ENCODE measurements at places on chromosomes 2 and 18. TPM values are rescaled to one million over a fixed set of nuclear protein-coding genes. Genes with fewer than 3 reads are reported as not detected.

Gene SDC1
- total RNA-seq: 0.16 TPM

GRCh38 chr18:3262234-3263131 is 550 bp downstream of the MYL12B start:
- H3K4me1 ChIP-seq: peaks cover 77% of the 10 kb centered on the region
- peak overlapping the region; percentile 90 for H3K4me3 ChIP-seq
- peak overlapping the region; percentile 99 for H3K27ac ChIP-seq
- H3K27me3 ChIP-seq: no peaks in the 10 kb centered on the region
- H3K36me3 ChIP-seq: peaks cover 6% of the 10 kb centered on the region

GRCh38 chr2:69376403-69376802 is 10.6 kb downstream of the GFPT1 start:
- no peak overlapping the region for H3K27ac ChIP-seq
- no peak overlapping the region for H3K4me3 ChIP-seq
- no peaks in the 10 kb centered on the region for H3K27me3 ChIP-seq
- peaks cover 29% of the 10 kb centered on the region for H3K4me1 ChIP-seq
- DNase-seq: no peak

- peak overlapping the region; percentile 54 for H3K4me3 ChIP-seq
- H3K27ac ChIP-seq: peak overlapping the region; percentile 6
- no peaks in the 10 kb centered on the region for H3K36me3 ChIP-seq
Observed at GRCh38 chr2:147364597-147364996, 480.2 kb upstream of the ACVR2A start.

Gene PSMA8
- total RNA-seq: 0.81 TPM

Gene YIPF4
- 57.7 TPM for total RNA-seq

- no peaks in the 10 kb centered on the region for H3K36me3 ChIP-seq
- no peak overlapping the region for H3K4me3 ChIP-seq
- no peak for DNase-seq
- no peak overlapping the region for H3K27ac ChIP-seq
- peaks cover 26% of the 10 kb centered on the region for H3K27me3 ChIP-seq
Observed at GRCh38 chr2:60500861-60501260, 52.6 kb downstream of the BCL11A start.

Gene CCDC85A
- not detected for total RNA-seq

GRCh38 chr18:63820694-63821093 is 45.5 kb downstream of the SERPINB7 start:
- no peak for DNase-seq
- peaks cover 27% of the 10 kb centered on the region for H3K27me3 ChIP-seq
- H3K4me3 ChIP-seq: no peak overlapping the region
- H3K36me3 ChIP-seq: peaks cover 3% of the 10 kb centered on the region
- H3K4me1 ChIP-seq: no peaks in the 10 kb centered on the region
- no peak overlapping the region for H3K27ac ChIP-seq

DNA sequence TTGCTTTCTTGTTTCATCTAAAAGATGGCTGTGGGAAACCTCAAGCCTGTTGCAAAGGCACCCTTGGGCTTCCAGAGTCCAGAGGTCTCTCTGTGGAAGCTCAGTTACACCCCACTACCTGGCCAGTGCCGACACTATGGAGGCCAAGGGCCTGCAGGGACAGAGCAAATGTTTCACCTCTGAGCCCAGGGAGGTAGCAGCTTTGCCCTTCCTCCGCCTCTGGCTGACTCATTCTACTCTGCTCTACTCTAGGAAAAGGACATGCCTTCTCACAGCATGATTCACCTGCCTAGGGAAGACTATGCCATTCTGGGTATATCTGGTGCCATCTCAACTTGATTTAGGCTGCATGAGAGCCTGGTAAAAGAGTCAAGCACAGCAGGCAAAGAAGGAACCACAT is 12.2 kb downstream of the MYOM1 start:
- H3K4me3 ChIP-seq: no peak overlapping the region
- no peak overlapping the region for H3K27ac ChIP-seq
- H3K4me1 ChIP-seq: peaks cover 18% of the 10 kb centered on the region
- H3K36me3 ChIP-seq: peaks cover 5% of the 10 kb centered on the region
- no peak for DNase-seq

DNA sequence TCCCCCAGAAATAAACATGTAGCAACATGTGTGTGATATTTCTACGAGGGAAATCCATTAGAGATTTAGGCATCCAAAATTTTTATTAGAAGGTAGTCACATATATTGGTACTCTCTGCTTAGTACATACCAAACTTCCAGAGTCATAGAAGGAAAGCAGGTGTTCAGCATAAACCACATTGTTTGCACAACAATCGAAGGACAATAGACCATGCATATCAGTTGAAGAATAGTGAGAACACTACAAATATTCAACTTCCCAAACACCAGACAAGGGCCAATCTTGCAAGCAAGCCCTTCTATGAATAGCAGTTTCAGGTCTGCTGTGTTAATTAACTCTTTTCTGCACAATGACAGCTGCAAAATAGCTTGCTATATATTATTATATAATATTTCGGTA is 702.2 kb downstream of the ERBB4 start:
- no peak for DNase-seq
- no peak overlapping the region for H3K4me3 ChIP-seq
- no peaks in the 10 kb centered on the region for H3K4me1 ChIP-seq

GRCh38 chr2:214104219-214104618 is 306.6 kb upstream of the VWC2L start:
- no peak overlapping the region for H3K27ac ChIP-seq
- no peaks in the 10 kb centered on the region for H3K4me1 ChIP-seq
- peaks cover 5% of the 10 kb centered on the region for H3K27me3 ChIP-seq
- DNase-seq: no peak
- no peak overlapping the region for H3K4me3 ChIP-seq
- H3K36me3 ChIP-seq: no peaks in the 10 kb centered on the region

Gene RBFA
- total RNA-seq: 13.9 TPM

Gene B3GNT2
- 46.2 TPM for total RNA-seq

DNA sequence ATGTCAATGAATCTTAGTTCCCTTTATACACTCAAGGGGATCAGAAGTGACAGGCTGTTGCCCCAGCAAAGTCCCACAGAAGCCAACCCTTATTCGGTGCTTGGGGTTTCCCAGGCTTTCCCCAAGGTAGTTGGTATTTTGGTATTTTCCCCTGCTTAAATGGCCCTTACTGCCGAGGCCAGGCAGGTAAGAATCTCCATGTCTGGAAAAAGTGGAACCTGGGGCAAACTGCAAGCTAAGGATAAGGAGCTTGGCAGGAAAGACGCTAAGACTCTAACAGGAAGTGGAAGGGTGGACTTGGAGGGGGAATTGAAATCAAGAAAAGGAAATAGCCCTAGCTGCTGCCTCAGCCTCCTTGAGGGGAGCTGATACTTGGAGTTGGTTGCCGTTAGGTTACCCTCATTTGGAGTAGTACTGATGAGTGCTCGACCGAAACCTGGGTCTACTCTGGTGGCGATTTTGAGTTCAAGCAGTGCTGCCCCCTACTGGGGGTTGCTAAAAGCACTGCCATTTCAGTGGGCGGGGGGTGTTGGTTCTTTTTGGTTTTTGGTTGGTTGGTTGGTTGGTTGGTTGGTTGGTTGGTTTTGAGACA is 3.3 kb upstream of the GPBAR1 start:
- peak overlapping the region; percentile 56 for H3K4me3 ChIP-seq
- H3K36me3 ChIP-seq: peaks cover 6% of the 10 kb centered on the region
- DNase-seq: peak; percentile 84
- H3K27ac ChIP-seq: peak overlapping the region; percentile 90
- H3K4me1 ChIP-seq: peaks cover 41% of the 10 kb centered on the region

DNA sequence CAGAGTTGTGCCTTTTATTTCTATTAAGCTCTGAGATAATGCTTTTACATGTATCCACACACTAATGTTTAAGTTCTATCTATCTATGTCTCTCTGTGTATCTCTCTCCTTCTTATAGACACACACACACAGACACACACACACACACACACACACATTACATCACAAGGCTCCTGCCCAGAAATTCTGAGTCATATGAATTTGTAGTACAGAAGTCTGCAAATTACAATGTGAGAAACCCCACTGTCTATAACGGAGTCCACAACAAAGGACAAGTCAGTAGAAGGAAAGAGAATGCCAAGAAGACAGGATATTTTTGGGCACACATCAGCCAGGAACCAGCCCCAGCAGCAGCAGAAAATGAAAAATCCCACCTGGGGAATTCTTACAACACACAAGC is 142.4 kb downstream of the EN1 start:
- H3K4me1 ChIP-seq: no peaks in the 10 kb centered on the region
- DNase-seq: no peak
- H3K27ac ChIP-seq: no peak overlapping the region
- H3K36me3 ChIP-seq: no peaks in the 10 kb centered on the region
- H3K27me3 ChIP-seq: peaks cover 21% of the 10 kb centered on the region

Gene REG3G
- total RNA-seq: not detected

GRCh38 chr2:237378650-237379049 is 35.3 kb downstream of the COL6A3 start:
- DNase-seq: no peak
- no peak overlapping the region for H3K27ac ChIP-seq
- no peaks in the 10 kb centered on the region for H3K4me1 ChIP-seq
- no peak overlapping the region for H3K4me3 ChIP-seq

GRCh38 chr2:28662044-28662443 is 89.6 kb upstream of the PPP1CB start:
- H3K4me3 ChIP-seq: no peak overlapping the region
- H3K36me3 ChIP-seq: no peaks in the 10 kb centered on the region
- H3K27ac ChIP-seq: no peak overlapping the region
- no peaks in the 10 kb centered on the region for H3K27me3 ChIP-seq
- H3K4me1 ChIP-seq: peaks cover 13% of the 10 kb centered on the region
- no peak for DNase-seq

- H3K4me1 ChIP-seq: no peaks in the 10 kb centered on the region
- no peaks in the 10 kb centered on the region for H3K36me3 ChIP-seq
- H3K27ac ChIP-seq: no peak overlapping the region
- H3K27me3 ChIP-seq: no peaks in the 10 kb centered on the region
Observed at GRCh38 chr2:239465017-239466001, 64.5 kb upstream of the HDAC4 start.

DNA sequence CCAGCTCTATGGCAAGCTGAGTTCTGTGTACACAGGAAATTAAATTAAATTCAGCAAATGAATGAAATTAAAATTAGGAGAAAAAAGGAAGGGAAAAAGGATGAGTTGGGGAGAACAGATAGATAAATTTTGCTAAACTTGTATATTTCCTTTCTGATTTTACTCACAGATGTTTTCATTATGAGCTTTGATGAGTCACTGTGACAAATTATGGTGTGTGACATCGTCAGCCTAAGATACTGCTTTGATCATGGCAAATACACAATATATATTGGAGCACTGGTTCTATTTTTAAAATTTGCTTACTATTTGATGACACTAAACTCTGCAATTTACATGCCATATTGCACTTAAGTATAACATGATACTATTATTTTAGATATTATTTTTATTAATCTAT is 464.6 kb upstream of the SPHKAP start:
- H3K27me3 ChIP-seq: no peaks in the 10 kb centered on the region
- no peaks in the 10 kb centered on the region for H3K4me1 ChIP-seq
- no peaks in the 10 kb centered on the region for H3K36me3 ChIP-seq
- H3K4me3 ChIP-seq: no peak overlapping the region

GRCh38 chr2:168480825-168481585 is 24.9 kb downstream of the CERS6 start:
- DNase-seq: no peak
- peaks cover 52% of the 10 kb centered on the region for H3K4me1 ChIP-seq
- H3K27ac ChIP-seq: no peak overlapping the region
- H3K36me3 ChIP-seq: peaks cover 2% of the 10 kb centered on the region
- H3K27me3 ChIP-seq: no peaks in the 10 kb centered on the region
- H3K4me3 ChIP-seq: no peak overlapping the region

DNA sequence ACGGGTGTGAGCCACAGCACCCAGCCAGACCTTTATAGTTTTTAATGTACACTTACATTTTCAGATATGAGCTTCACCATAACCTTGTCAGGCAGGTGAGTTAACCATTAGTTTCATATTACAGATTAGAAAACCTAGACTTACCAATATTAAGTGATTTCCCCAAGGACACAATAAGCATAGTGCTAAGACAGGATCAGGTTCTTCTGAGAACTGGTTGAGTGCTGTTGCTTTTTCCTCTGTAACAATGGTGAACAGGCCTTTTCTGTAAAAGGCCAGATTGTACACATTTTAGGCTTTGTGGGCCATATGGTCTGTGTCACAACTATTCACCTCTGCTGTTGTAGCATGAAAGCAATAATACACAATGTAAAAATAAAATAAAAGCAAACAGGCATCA is 332.0 kb downstream of the PIK3C3 start:
- H3K4me1 ChIP-seq: no peaks in the 10 kb centered on the region
- H3K36me3 ChIP-seq: no peaks in the 10 kb centered on the region
- no peak overlapping the region for H3K27ac ChIP-seq

DNA sequence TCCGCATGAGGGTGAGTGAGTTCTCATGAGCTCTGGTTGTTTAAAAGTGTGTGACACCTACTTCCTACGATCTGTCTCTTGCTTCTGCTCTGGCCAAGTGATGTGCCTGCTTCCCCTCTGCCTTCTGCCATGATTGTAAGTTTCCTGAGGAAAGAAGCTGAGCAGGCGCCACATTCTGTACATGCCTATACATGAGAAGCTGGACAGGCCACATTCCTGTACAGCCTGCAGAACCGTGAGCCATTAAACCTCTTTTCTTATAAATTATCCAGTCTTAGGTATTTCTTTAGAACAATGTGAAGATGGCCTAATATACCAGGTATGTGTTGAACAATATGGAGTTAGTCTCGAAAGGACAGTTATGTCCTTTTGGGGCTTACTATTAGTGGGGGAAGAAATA is 281.0 kb downstream of the ALK start:
- H3K27me3 ChIP-seq: peaks cover 8% of the 10 kb centered on the region
- no peak overlapping the region for H3K4me3 ChIP-seq

Gene PRSS56
- total RNA-seq: not detected

DNA sequence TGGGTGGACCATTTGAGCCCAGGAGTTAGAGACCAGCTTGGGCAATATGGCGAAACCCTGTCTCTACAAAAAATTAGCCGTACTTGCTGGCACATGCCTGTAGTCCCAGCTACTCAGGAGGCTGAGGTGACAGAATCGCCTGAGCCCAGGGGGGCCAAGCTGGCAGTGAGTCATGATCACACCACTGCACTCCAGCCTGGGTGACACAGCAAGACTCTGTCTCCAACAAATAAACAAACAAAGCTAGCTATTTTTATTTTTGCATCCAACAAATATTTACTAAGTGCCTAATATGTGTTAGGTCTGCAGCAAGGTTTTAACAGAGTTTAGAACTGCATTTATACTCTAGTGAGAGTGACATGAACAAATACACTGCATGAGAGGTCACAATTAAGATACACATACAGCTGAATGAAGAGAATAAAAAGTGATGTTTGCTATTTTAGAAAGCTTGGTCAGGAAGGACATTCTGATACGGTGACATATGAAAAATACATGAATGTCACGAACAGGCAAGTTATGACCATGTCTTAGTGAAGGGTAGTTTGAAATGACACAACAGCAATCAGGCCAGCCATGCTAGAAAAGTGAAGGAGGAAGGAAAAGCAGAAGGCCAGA is 83.2 kb upstream of the FRZB start:
- no peak for DNase-seq
- peaks cover 2% of the 10 kb centered on the region for H3K36me3 ChIP-seq
- no peaks in the 10 kb centered on the region for H3K27me3 ChIP-seq
- peaks cover 8% of the 10 kb centered on the region for H3K4me1 ChIP-seq
